ENCODE measurements at places on chromosomes 16 and 17.

- DNase-seq: no peak
Observed at GRCh38 chr17:4998732-4999429, 1.1 kb downstream of the KIF1C start.

GRCh38 chr16:72620853-72621252, 427.1 kb downstream of the ZFHX3 start:
- no peak for DNase-seq

DNA sequence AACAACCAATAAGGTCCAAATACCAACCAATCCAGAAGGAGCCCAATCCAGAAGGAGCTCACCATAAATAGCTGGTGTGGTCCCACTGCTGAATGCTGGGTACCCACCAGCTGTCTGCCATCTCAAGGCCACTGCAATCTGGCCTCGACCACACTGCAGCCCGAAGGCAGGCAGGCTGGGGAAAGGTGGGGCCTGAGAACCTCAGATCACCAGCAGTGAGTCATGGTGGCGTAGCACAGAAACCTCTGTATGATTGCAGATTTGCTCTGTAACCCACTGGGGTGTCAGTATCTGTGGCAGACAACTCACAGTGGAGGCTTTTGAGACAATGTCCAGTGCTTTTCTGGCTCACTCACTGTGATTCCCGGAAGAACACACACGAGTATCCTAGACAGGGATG, 14.7 kb upstream of the CMTR2 start:
- DNase-seq: no peak

- DNase-seq: no peak
Observed at GRCh38 chr16:12904329-12904671, 2.9 kb downstream of the SHISA9 start.

DNA sequence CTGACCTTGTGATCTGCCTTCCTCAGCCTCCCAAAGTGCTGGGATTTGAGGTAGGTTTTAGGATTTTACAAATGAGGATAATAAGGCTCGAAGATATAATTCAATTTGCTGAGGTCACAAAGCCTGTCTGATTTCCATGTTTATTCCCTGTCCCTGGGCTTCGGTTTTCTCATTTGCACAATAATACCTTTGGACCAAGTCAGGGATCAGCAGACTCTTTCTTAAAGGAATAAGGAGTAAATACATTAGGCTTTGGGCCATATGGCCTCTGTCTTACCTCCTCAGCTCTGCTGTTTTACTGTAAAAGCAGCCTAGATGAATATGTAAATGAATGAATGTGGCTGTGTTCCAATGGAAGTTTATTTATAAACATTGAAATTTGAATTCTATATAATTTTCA, 442.8 kb downstream of the HS3ST4 start:
- no peak for DNase-seq

DNA sequence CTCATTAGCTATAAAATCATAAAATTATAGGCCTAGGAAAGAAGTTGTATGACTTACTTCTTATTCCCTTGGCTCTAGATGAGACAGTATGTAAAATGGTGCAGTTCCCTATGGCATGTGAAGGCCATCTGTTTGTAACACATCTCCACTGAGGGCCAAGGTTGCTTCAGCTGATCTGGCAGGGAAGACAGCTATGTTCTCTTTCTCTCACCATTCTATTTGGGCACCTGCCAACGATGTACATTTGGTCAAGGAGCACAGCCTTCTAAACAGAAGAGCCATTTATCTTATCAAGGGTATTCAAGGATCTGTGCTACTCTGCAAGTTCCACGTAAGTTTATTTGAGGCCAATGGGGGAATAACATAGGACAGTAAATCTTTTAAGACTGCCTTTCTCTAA, 129.8 kb upstream of the TOM1L1 start:
- no peak for DNase-seq
